Activated naive CD8-positive, alpha-beta T cell treated with anti-CD3 and anti-CD28 coated beads for 36 hours (primary cell): ENCODE measurements at places on chromosomes 16 and 17.

- no peak for DNase-seq
Measured at GRCh38 chr17:3890082-3890877, 2.6 kb downstream of the CAMKK1 start.

- no peak for DNase-seq
Measured at GRCh38 chr16:28499854-28500253, 5.4 kb downstream of the APOBR start.

- no peak for DNase-seq
Measured at GRCh38 chr17:77131904-77132303, 8.9 kb upstream of the SEC14L1 start.

DNA sequence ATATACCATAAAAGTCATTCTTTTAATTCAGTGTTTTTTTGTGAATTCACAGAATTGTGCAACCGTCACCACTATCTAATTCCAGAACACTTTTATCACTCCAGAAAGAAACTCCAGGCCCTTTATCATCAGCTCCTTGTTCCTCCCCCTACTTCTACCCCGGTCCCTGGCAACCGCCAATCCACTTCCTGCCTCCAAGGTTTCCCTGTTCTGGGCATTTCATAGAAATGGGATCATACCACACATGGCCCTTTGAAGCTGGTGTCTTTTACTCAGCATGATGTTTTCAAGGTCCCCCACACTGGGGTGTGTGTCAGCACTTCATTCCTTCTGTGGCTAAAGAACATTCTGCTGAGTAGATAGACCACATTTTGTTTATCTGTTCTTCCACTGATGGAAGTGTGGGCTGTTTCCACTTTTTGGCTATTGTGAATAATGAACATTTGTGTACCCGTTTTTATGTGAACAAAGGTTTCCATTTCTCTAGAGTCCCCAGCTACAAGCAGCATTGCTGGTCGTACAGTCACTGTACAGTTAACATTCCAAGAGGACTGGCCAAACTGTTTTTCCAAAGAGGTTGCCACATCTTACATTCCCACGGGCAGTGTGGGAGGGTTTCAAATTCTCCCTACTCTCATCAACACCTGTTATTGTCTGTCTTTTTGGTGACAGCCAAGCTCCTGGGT lies 75.8 kb upstream of the ZNF469 start:
- no peak for DNase-seq

- DNase-seq = no peak
Measured at GRCh38 chr16:86288716-86289294, 221.5 kb upstream of the FOXF1 start.

- DNase-seq = no peak
Measured at GRCh38 chr16:58022601-58023371, 2.8 kb upstream of the MMP15 start.

GRCh38 chr16:57562669-57563486 lies 20.4 kb downstream of the ADGRG5 start:
- no peak for DNase-seq

DNA sequence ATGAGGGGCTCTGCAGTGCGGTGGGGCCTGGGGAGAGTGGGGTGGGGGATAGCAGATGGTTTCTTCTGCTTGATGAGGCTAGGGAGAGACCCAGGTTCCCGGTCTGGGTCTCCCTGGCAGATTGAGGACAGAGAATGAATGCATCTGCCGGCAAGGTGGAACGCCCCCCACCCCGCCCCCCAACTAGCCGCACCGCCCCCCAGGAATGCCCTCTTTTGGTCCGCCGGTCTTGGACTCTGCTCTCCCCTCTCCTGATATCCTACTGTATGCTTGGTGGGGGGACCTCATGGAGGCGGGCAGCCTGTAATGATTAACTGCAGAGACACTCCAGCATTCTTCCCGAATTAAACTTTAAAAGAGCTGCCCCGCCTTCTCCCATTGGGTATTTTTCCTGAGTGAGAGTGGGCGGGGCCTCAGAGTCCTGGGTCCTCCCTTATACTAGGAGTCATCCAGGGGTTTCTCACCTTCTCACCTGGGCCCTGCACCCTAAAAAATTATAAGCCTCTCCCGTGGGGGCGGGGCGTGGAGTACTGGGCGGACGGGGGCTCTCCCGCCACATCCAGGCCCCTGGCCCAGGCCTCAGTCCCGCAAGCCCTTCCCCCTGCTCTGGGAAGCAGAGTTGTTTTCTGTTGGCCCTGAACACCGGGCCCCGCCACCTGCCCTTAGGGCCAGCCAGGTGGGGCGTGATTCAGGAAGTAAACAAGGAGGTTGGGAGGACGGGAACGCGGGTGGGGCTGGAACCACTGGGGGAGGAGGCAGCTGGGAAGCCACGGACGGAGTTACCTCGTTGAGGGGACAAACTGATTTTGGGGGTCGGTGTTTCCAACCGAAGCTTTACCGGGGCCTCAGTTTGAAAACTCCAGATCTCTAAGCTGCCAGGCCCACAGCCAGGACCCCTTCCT lies 1.5 kb downstream of the GRB7 start:
- no peak for DNase-seq

DNA sequence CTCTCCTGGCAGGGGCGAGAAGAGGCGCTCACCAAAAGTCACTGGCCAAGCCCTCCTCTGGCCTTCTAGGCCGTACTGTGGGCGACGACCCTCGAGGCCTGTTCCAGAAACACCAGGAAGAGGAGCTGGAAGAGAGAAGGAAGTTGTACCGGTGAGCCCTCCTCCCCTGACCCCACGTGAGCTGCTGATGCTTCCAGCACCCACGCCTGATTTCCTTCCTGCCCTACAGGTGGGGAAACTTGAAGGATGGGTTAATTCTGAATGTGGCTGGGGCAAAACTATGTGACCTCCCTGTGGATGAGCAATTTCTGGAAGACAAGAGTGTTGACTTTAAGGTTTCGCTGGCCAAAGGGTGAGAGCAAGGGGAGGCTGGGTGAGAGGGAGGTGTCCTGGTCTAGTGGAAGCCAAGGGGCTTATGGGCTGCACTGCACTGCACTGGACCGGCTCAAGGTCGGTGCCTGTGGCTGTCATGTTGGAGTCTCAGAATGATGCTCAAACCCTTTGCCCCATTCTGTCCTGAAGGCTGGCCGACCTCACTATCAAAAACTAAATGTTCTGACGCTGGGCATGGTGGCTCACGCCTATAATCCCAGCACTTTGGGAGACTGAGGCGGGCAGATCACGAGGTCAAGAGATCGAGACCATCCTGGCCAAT lies 6.2 kb downstream of the C17orf100 start:
- DNase-seq = no peak

- DNase-seq = peak; percentile 35
Measured at GRCh38 chr17:3639981-3640596, 3.5 kb downstream of the CTNS start.

DNA sequence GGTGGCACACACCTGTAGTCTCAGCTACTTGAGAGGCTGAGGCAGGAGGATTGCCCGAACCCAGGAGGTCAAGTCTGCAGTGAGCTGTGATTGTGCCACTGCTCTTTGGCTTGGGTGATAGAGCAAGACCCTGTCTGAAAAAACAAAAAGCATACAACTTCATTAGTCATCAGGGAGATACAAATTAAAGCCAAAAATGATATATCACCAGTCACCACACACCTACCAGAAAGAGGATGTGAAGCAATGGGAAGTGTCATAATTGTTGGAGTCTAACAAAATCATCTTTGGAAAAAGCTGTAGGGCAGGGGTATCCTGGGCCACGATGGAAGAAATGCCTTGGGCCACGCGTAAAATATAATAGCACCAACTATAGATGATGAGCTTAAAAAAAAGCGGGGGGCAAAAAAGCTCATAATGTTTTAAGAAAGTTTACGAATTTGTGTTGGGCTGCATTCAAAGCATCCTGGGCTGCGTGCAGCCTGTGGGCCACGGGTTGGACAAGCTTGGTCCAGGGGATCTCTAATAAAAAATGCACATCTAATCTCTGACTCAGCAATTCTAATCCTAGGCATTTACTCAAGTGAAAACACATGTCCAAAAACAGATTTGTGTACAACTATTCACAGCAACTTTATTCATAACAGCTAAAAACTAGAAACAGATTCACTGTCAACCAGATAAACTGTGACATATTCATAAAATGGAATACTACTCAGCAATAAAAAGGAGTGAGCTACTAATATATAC lies 65.9 kb downstream of the HIC1 start:
- no peak for DNase-seq

GRCh38 chr17:70172449-70172848 lies 3.1 kb downstream of the KCNJ2 start:
- DNase-seq = no peak

- DNase-seq = no peak
Measured at GRCh38 chr16:50455288-50455845, 86.6 kb upstream of the BRD7 start.

- DNase-seq = no peak
Measured at GRCh38 chr16:69589434-69590269, 23.9 kb downstream of the NFAT5 start.

- no peak for DNase-seq
Measured at GRCh38 chr17:32020943-32021614, 13.9 kb downstream of the LRRC37B start.

- no peak for DNase-seq
Measured at GRCh38 chr16:105521-105920, 27.5 kb downstream of the MPG start.

GRCh38 chr17:50146230-50146926 lies 4.1 kb downstream of the PPP1R9B start:
- DNase-seq = no peak

DNA sequence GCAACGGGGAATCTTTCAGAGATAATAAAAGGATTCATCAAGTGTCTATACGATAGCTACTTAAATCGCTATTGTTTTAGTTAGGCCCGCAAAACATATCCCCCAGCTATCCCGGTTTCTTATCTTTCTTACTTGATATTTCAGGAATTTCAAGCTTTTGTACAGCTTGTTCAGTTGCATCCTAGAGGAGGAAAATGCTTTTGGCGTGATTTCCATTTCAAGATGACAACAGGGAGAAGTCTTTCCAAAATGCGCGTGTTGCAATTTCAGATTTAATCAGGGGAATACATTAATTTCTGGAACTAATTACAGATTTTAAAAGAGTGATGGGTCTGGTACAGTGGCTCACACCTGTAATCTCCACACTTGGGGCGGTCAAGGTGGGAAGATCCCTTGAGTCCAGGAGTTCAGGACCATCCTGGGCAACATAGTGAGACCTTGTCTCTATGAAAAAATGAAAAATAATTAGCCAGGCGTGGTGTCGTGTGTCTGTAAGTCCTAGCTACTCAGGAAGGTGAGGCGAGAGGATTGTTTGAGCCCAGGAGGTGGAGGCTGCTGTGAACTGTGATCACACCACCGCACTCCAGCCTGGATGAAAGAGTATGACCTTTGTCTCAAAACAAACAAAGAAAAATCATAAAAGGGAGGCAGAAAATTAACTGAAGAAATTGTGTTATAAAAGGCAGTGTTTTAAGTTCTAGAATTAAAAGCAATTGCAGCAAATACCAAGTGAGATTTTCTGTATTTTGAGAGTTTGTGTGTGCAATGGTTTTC lies 546.1 kb downstream of the MAF start:
- DNase-seq = no peak

DNA sequence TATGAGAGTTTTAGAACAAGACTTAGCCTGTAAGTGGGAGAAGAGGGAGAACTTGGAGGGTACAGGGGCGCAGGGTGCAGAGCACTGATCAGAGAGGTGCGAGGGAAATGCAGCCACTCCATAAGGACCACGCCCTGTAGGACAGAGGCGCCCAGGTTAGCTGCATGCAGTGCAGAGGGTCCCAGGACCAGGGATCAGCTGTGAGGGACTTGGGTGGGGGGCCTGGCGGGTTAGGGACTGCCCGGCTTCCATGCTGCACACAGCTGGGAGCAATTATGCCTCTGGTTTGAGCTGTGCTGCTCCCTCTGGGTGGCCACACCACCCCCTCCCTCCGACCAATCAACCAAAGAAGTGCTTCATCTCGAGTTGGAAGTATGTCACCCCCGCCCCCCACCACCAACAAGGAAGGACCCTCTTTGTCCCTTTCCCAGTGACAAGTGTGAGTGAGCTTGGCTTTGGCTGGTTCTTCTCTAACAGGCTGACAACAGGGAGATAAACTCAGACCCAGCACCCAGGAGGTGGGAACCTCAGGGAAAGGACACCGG lies 22.2 kb upstream of the CLEC18A start:
- DNase-seq = no peak

DNA sequence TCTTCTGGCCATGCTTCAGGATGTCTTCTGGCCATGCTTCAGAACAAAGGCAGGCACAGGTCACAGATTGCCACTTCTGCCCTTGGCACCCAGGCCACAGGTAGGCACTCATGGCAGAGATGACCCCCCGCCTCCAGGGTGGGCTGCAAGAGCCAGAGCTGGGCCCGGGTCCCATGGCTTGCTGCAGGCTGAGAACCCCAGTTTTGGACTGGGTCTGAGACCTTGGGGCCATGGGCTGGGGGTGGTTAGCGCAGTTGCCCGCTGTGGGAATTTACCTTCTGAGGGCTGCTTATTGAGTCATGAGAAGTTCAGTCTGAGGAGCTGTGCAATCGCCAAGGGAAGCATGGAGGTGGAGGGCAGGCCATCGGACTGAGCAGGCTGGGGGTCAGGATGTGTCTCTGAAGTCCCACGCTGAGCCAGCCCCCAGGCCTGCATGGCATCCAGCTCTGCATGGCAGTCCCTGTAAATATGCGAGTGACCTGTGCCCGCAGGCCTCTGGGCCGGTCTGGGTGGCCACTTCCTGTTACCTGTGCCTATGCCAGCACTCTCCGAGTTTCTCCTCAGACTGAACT lies 1.7 kb downstream of the ANKRD13B start:
- no peak for DNase-seq

- DNase-seq = no peak
Measured at GRCh38 chr17:77287432-77288068, 146.8 kb downstream of the SEC14L1 start.

- DNase-seq = peak; percentile 53
Measured at GRCh38 chr17:67421869-67422273, 44.8 kb downstream of the PITPNC1 start.

DNA sequence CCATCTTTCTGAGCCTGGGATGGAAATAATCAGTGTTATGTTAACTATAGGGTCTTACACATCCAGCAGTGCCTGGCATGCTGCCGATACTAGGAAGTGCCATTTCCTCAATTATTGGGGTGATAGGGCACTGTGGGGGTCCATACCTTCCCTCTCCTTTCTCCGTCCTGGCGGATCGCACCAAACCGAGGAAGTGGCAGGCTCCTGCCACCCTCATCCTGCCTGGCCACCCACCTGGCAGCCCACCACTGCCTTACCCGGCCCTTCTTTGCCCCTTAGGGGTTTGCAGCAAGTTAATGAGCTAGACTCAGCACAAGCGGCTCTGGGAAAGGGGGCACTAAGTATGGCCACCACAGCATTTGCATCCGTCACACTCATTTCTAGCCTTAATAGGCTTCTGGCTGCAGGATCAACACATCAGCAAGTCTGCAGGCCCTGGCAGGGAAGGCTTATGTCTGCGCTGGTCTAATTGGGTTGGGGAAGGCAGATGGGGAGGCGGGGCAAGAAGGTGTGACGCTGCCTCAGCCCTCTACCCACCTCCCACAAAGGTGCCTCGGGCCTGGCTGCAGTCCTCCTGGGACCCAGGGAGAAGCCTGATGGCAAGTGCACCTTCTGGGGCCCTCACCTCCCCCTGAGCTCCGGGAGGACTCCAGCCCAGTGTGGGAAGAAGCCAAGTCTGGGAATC lies 28.6 kb downstream of the DCAKD start:
- DNase-seq = no peak

- DNase-seq = no peak
Measured at GRCh38 chr16:53257001-53257400, 177.3 kb upstream of the RBL2 start.

GRCh38 chr16:6206080-6206479 lies 1108.5 kb upstream of the EEF2KMT start:
- no peak for DNase-seq
